GM12878 (cell line): ENCODE measurements at places on chromosomes 6 and 20.

- no peak for DNase-seq
These were observed 83.7 kb downstream of the FILIP1 start for GRCh38 chr6:75409928-75410327.

DNA sequence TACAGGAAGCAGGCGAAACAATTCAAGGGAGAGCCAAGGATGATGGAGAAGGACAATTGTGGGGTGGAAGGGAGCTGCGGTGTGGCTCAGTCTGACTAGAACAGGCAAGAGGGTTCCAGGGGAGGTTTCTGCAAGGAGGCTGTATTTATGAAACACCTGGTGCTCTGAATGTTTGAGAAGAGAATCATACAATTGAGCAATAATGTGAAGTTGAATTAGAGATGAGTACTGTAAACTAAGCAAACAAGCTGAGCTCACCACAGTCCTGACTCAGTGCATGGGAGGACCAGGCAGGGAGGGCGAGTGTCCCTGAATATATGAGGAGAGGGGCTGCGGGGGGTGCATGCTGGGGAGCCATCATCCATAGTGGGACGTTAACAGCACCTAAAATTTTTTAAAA is 279.7 kb downstream of the KIF16B start:
- DNase-seq, result no peak

GRCh38 chr20:45579184-45579583 is at the start of gene WFDC8:
Gene WFDC8, minus strand, starts transcription at chr20:45579284. Its CDS starts 37 bp downstream, at chr20:45579247.
- DNase-seq, result no peak

DNA sequence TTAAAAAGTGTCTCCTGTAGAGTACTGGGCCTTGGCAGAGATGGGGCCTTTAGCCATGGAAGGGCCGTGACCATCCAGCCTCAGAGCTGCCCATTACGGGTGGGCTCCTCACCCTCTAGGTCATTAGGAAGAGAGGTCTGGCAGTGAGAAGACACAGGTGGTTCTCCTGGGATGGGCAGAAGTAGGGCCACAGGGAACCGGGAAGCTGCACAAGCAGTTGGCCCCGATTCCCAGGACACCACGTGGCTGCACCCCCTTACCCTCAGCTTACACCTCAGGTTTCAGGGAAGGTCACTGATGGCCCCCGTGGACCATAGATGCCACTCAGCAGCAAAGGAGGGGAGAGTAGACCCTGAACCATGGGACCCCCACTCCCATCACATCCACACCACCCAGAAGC is 1.6 kb downstream of the RAET1G start:
- DNase-seq, result no peak

- DNase-seq, result no peak
These were observed 27.7 kb downstream of the CST9L start for GRCh38 chr20:23540624-23541023.

- no peak for DNase-seq
These were observed 16.9 kb downstream of the CDH22 start for GRCh38 chr20:46291401-46291800.

DNA sequence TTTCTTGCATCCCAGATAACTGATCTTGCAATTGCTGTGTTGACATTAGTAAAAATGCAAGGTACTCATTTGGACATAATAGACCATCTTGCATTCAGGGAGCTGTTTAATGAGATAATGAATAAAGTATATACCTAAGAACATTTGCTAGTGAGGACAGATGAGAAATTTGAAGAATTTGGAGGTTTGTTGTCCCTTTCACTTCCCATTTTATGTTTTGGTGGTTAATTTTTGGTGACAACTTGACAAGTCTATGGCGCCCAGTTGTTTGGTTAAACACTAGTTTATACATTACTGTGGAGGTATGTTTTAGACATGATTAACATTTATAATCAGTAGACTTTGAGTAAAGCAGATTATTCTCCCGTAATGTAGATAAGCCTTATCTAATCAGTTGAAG is 300.2 kb upstream of the SYNCRIP start:
- DNase-seq, result no peak

DNA sequence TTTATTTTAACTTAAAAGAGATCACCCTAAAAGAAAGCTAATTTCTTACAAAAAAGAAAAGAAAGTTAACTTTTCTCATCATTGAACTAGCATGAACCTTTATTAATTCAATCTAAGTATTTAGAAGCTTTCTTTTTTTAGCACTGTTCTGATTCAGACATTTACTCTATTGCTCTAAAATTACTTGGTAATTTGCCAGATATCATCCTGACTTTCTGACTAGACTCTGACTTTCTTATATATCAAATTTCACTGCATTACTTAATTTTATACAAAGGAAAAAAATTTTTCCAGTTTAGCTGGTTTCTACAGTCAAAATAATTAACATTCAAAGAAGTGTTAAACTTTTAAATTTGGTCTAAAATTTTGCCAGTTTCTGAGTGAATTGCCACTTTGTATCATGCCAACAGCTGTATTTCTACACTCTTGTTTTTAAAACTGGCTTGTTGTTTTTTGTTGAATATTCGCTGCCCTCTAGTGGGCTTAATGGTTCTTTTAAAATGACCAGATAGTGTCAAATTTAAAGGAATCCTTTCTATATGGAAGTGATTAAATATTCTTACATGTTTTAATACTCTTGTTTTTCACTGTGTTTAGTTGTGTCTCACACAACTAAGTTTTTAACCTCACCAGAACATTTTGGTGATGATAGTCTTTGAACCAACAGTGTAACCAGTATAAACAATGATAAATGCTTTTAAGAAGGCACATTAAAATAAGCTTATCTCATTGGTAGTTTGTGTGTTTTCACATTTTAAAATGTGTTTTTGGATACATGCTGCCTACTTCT is 102.0 kb downstream of the POPDC3 start:
- DNase-seq, result no peak

DNA sequence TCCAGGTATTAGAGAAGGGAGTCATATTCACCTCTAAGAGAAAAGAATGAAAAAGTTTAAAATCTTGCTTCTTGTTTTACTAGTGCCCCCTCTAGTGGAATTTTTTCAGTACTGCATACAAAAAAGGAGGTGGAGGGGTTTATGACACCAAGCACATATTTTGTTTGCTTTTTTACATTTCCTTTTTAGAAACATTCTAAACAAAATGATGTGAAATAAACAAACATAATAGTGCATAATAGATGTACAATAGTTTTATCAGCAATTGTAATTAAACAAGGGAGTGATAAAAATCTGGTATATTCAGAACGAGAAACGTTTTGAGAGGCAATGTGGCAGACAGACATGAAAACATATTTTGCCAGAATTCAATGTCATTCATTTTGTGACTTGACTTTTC is 111.0 kb upstream of the TFAP2D start:
- DNase-seq, result no peak

DNA sequence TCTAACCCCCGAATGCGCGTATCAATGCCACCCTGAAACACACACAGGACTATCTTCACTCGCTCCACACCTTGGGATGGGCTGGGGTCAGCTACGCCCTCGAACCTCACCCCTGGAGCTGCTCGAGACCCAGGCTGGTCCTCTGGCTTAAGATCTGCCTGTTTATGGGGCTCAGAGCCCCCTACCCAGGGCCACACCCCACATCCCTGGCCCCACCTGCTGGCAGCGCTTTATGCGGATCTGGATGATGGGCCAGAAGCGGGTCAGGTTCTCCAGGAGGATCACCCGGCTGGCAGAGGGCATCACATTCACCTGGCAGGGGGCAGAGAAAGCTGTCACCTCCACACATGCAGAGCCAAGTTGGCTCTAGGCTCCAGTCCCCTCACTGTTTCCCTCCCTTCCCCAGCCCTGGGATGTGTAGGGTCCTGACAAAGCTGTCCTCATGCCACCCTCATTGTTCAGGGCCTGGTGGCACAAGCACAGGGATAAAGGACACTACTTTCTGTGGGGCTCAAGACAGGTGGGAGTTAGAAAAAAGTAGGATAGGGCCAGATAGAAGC is 8.2 kb downstream of the CUL7 start:
- DNase-seq, result no peak

GRCh38 chr6:39886871-39887270 is 47.4 kb downstream of the MOCS1 start:
- DNase-seq, result no peak

DNA sequence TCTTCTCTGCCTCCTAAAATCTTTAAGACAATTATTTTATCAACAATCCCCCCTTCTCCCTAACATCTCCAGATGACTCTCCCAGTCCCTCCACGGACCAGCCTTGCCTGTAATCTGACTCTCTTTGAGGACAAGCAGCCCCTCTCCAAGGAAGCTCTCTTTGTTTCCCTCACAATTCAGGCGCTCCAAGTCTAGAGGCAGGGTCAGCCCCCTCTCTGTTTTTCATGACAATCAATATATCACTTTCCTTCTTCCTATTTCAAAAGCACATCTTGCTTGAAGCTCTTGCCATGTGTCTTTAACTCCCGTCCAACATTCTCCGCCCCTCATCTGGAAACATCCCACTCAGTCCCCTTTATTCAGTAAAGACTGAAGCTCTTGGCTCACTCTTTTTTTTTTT is 393.4 kb upstream of the SULF2 start:
- DNase-seq, result no peak

DNA sequence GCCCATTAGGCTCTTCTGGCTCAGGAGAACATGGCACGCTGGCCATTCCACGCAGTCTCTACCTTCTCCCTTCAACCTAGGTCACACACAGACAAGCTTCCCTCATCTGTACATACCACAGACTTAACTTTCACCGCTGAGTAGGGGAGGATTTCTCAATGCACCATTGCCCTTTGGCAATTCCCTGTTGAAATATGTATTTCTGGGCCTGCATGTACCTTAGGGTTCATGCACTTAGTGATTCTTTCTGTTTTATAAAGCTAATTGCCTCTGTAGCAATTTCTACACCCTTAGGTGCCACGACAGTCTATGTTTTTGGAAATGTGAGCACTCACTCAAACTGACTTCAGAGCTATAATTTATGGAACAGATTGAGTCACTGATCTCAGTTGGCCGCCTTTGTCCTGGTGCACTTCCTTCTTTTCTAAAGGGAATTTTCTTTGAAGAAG is 253.8 kb upstream of the PRDM1 start:
- no peak for DNase-seq
